Fibroblast of skin of left biceps (primary cell): ENCODE measurements at places on chromosomes 5 and 9.

GRCh38 chr5:172529896-172530295 lies 75.6 kb upstream of the SH3PXD2B start:
- DNase-seq = no peak

GRCh38 chr5:135397084-135397483 lies 1.9 kb downstream of the MACROH2A1 start:
- DNase-seq = no peak

GRCh38 chr5:164652276-164652660 lies 1146.8 kb downstream of the MAT2B start:
- no peak for DNase-seq

- no peak for DNase-seq
Measured at GRCh38 chr9:93900971-93901861, 53.9 kb downstream of the BARX1 start.

- DNase-seq = no peak
Measured at GRCh38 chr5:72486371-72486770, 20.8 kb downstream of the ZNF366 start.

GRCh38 chr5:79689541-79690466 lies at the start of gene CMYA5:
Gene CMYA5 (plus strand): TSS chr5:79689836. CDS start chr5:79689908, 72 bp downstream.
- no peak for DNase-seq

- no peak for DNase-seq
Measured at GRCh38 chr5:108672639-108673038, 75.1 kb upstream of the FER start.

DNA sequence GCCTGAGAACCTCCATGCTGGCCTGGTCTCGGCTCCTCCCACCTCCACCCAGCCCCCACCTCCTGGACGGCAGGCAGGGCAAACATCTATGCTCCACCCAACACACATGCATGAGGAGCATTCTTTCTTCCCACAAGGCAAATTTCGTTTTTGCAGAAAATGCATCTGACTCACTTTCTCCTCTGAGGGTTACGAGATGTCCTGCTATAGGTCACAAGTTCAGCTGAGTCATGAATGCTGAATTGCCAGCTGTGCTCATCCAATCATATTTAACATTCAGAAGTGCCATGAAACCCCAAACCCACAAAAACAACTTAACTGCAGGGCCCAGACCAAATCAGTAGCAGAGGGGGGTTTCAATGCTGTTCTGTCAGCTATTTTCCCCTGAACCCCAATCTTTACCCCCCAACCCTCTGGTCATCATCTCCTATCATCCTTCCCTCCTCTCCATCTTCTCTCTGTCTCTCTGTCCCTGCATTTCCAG lies 39.0 kb upstream of the OSMR start:
- peak; percentile 82 for DNase-seq

DNA sequence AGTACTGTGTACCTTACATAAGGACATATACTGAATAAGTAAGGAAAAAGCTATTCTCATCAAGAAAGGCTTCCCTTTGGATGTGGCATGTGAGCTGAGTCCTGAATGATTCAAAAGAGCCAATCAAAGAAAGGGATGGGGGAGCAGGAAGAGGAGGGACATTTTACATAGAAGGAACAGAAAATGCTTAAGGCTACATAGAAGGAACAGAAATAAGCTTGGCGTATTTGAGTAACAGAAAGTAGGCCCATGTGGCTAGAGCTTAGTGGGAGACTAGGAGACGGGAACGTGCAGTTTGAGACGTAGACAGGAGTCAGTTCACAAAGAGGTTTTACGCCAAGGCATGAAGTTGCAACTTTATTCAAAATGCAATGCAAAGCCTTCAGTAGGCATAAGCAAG lies 126.3 kb downstream of the CEMIP2 start:
- DNase-seq = no peak

- DNase-seq = no peak
Measured at GRCh38 chr5:53359916-53360517, 120.4 kb upstream of the FST start.

GRCh38 chr9:128374221-128374675 lies 3.1 kb downstream of the URM1 start:
- DNase-seq = no peak

GRCh38 chr5:56269216-56269927 lies 36.2 kb upstream of the ANKRD55 start:
- no peak for DNase-seq

- DNase-seq = no peak
Measured at GRCh38 chr9:89440046-89440445, 57.9 kb downstream of the SEMA4D start.

- DNase-seq = peak; percentile 95
Measured at GRCh38 chr5:8829323-8830029, 716.4 kb downstream of the SEMA5A start.

- no peak for DNase-seq
Measured at GRCh38 chr5:159777049-159777660, 139.1 kb upstream of the ADRA1B start.

GRCh38 chr5:149827546-149827945 lies 97.4 kb downstream of the PPARGC1B start:
- DNase-seq = no peak
